ENCODE measurements at places on chromosomes 6 and 20. TPM values are rescaled to one million over a fixed set of nuclear protein-coding genes. Genes with fewer than 3 reads are reported as not detected.

The RAB44 gene
- 0.25 TPM for total RNA-seq

The TGM2 gene
- total RNA-seq = 0.38 TPM

The BACH2 gene
- 31.1 TPM for total RNA-seq

The DEFB123 gene
- total RNA-seq = not detected

The GNAS-AS1 gene
- total RNA-seq = 1.0 TPM

The MMP24 gene
- total RNA-seq = not detected

The TSBP1 gene
- total RNA-seq = not detected

The HLA-DRB5 gene
- 12.7 TPM for total RNA-seq

The C20orf141 gene
- total RNA-seq = not detected

The MAS1 gene
- total RNA-seq = not detected

The SMPDL3A gene
- 0.13 TPM for total RNA-seq

The RAD21L1 gene
- total RNA-seq = not detected

The KCNK16 gene
- total RNA-seq = not detected

DNA sequence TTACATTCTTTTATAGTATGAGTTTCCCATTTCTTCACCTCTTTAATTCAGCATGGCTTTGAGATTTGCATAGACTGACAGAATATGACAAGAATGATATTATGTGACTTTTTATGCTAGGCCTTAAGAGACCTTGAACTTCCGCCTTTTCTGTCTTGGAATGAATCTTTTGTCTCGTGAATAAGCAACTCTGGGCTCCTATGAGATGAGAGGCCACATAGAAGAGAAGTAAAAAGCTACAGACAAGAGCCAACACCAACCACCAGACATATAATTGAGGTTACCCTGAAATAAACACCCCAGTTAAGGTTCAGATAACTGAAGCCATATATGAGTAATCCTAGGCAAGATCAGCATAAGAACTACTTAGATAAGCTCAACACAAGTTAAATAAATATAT is 600.8 kb downstream of the MEI4 start:
- DNase-seq = no peak

GRCh38 chr6:167757821-167758220 is 68.9 kb upstream of the AFDN start:
- DNase-seq = no peak

DNA sequence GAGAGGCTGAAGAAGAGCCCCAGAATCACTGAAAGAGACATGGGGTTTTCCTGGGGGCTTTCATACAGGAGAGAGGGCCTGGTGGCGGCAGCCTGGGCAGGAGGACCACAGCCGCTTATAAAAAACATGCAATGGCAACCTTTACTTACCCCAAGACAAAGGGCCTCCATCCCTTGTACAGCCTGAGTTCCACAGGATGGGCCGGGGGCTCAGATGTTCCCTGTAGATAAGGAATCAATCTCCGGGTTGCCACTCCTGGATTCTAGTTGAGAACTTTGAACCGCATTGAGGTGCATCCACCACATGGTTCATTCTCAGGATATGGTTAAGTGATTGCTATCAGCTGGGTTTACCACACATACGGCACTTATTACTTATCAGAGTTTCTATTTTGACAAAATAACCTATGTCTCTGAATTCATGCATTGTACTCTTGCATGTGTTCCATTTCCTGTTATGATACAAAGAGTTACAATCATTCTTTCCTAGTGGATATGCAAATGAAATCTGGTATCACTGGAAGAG is 677.6 kb downstream of the KIF16B start:
- peak; percentile 16 for DNase-seq

DNA sequence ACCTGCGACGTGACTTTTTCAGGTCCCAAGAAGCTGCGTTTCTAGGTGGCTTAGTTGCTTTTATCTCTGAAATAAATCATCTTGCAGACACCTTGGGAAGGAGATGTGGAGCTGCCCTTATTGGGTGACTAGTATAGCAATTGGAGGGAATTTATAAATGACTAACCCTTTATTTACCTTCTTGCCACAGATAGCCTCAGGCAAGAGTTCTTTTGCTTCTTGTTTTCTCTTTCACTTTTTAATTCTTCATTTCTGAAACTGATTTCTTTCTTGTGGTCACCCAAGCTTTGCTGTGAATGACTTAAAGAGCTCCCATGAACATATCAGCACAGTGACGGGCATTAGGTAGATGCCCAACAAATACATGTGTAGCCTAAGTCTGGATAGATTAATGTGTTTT is 3.0 kb downstream of the ADGRF4 start:
- DNase-seq = no peak

DNA sequence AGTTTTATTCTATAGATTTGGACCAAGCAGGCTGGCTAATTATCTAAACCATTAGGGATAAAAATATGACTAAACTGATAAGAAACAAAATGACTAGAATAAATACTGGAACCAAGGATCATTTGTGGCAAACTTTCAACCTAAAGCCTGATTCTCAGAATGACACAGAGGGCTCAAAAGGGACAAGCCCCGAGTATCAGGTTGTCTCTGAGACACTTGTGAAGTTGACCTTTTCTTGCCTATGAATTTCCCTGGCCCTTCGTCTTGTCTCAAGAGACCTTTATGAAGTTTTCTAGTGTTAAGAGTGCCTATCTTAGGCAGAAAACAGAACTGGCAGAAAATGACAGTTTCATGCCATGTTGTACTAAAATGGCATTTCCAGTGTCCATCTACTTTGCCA is 68.3 kb downstream of the IMPG1 start:
- no peak for DNase-seq

GRCh38 chr20:1888796-1889463 is 6.3 kb upstream of the SIRPA start:
- no peak for DNase-seq

DNA sequence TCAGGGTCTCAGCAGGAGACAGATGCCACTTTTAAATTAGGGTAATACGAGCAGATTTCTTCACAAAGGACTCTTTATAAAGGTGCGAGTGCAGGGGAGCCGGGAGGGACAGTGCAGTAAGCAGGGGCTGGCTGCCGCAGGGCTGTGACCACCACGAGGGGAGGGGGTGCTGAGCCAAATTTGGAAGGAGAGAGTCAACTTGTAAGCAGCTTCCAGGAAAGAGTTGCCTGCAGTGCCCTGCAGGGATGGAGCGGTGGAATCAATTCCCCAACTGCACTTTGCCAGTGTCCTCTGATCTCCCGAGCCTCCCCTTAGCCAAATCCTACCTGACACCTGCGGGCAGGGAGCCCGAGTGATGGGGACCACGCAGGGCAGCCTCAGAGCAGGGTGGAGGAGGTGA is 13.9 kb upstream of the CCDC167 start:
- no peak for DNase-seq

DNA sequence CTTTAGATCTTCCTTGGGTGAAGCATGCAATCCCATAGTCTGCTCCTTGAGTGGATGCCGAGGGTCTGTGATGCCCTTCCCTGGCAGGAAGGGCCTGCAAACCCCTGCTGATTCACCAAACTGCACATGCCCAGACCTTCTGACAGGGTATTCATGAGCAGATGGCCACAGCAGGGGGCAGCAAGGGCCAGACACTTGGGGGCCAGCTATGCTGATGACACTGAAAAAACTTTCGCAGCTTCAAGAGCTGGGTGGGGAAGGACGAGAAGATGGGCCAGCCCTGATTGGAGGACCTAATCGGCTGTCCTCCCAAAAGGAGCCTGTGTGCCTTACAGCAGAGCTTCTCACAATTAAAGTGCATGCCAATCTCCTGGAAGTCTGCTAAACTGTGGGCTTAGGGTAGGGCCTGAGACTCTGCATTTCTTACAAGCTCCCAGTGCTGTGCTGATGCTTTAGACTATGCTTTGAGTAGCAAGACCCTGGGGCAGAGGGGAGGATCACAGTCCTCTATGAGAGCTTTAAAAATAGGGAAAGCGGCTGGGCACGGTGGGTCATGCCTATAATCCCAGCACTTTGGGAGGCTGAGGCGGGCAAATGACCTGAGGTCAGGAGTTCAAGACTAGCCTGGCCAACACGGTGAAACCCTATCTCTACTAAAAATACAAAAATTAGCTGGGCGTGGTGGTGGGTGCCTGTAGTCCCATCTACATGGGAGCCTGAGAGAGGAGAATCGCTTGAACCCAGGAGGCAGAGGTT is 15.2 kb upstream of the GDAP1L1 start:
- no peak for DNase-seq

GRCh38 chr6:34806738-34807453 is 15.0 kb downstream of the BLTP3A start:
- no peak for DNase-seq

DNA sequence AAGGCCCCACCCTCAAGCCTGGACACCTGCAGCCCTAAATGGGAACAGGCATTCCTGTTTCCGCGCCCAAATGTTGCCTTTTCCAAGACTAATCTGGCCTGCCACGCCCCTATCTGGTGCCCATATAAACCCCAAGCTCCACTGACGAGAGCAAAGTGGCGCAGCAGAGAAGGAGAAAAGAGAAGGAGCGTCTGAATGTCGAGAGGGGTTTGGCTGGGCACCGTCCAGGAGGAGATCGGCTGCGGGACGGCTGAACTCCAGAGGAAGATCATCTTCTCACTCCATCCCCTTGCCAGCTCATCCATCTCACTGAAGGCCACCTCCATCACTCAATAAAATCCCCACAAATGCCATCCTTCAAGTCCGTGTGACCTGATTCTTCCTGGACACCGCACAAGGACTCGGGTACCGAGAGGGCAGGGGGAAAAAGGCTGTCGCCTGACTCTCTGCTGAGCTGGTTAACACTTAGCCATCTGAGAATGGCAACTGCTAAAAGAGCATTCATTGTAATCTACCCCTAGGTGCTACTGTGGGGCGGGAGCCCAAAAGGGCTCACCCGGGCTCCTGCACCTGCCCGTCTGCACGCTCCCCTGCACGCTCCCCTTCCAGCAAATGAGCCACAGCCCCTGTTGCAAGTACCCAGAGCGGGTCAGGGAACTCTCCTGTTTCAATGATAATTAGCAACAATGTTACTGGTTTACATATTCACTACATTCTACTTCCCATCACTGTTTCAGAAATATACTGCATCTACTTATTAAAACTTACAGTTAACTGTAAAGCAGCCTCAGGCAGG is 23.5 kb downstream of the TAF4 start:
- no peak for DNase-seq

DNA sequence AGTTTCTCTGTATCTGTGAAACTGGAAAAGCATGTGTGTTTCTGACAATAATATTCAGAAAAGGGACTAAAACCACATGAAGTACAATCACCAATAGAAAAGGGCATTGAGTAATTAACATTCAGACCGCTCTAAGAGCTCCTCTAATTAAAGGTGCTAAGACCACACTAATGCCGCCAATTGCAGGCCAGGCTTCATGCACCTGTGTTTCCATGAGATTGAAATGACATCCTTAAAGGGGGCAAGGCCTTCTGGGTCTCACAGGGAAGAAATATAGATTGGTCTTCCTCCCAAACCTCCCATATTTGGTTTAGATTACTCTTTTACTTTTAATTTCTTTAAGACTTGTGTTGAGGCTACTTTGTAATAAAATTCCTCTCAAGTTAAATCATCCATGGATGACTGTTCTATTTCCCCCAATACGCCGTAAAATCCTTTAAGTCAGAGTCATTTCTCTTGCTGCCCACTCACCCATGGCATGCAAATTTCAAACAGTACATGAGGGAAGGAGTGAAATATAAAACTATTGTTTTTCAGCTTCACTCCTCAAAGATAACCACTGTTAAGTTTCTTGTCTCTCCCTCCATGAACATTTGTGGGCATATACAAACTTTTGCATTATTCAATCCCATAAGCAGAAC is 110.6 kb downstream of the UBE3D start:
- no peak for DNase-seq

- DNase-seq = no peak
Observed at GRCh38 chr6:37897321-37897720, 77.8 kb downstream of the ZFAND3 start.

DNA sequence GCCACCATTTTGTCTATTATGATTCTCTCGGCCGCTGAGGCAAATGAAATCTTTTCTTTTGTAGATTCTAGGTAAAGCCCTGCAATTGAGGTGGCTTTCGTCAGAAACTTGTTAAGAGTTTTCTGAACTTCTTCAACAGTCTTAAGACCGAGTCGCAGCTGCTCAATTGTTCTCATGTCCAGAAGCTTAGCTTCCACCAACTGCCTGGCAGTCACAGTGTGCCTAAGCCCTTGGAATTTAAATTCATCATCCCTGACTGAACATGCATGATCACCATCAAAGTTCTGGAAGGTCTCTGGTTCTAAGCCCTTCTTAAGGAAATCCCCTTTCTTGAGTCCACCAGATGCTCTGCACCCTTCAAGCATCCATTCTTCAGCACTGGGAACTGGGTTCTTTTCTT is 25.7 kb downstream of the DST start:
- DNase-seq = no peak

GRCh38 chr6:119608994-119609393 is 259.4 kb upstream of the MAN1A1 start:
- DNase-seq = no peak

DNA sequence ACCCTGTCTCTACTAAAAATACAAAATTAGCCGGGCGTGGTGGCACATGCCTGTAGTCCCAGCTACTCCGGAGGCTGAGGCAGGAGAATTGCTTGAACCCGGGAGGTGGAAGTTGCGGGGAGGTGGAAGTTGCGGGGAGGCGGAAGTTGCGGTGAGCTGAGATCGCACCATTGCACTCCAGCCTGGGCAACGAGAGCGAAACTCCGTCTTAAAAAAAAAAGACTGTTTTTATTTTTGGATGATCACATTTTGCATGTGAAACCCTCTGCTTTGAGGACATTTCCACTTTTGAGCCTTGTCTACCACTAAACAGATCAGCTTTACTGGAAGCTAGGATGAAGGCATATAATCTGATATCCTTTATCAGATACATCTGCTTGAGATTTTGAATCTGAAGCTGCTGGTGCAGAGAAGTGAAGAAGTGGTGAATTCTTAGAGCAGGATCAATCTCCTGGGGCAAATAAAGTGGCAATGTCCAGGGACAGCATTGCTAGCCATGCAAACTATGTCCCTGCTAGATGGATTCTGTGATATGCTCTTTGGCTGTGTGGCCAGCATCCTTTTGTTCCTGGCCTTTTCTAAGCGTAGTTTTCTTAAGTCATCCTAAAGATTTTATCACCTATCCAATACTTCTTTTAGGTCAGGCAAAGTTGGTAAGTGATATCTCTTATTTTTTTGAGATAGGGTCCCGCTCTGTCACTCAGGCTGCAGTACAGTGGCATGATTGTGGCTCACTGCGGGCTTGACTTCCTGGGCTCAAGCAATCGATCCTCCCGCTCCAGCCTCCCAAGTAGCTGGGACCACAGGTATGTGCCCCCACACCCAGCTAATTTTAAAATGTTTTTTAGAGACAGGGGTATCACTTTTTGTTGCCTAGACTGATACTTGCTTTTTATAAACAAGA is 23.3 kb downstream of the RBL1 start:
- no peak for DNase-seq

DNA sequence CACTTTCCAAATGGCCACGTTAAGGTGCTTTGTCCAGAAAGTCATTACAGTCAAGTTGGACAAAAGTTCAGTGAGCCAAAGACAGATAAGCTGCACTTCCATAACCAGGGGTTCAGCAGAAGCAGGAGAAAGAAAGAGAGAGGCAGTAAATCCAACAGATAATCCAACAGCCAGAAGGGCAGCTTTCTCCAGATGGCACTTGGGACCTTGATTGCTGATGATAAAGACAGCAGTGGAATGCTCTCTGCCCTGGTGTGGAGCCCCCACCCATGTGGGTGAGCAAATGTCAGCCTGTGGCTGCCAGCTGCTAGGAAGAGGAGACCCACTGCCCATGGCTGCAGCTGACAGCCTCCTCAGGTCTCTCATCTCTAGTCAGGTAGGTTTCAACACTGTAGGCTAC is 18.7 kb upstream of the NRSN1 start:
- no peak for DNase-seq

All from activated CD4-positive, alpha-beta memory T cell treated with anti-CD3 and anti-CD28 coated beads, Interleukin-2, amount 10 ng/mL, durations not matched to agents 7 days and 5 days (primary cell).